ENCODE measurements at places on chromosomes 2 and 18.
A peak's percentile ranks its signal among the peaks of the same experiment; 100 is the strongest.

GRCh38 chr2:96649342-96649741 is 6.8 kb downstream of the FER1L5 start:
- no peak for DNase-seq

GRCh38 chr2:170703776-170704476 is 11.2 kb upstream of the SP5 start:
- no peak for DNase-seq

- DNase-seq: no peak
Observed at GRCh38 chr2:235952714-235953113, 215.5 kb downstream of the GBX2 start.

DNA sequence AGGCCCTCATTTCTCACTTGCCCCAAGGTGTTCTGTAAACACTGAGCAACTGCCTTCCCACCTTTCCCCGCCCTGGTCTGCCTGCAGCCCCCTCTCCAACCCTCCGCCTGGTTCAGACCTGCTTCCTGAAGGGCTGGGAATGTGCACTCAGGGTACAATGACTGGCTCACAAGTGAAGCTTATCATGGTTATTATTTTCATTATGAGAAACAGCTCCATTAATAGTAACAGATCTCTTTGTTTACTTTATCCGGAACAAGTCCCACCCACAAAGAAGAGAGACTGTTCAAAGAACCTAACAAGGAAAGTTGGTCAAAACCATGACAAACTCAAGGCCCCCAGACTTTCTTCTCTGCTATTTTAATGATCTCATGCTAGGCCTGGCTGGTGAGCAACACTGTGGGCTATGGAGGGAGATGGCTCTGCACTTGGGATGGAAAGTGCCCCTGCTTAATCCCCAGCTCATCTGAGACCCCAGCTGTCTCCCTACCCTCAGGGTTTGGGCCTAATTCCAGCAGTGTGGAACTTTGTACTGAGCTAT is 36.7 kb downstream of the ARHGAP25 start:
- DNase-seq: no peak

- DNase-seq: no peak
Observed at GRCh38 chr2:139492131-139492680, 712.0 kb upstream of the NXPH2 start.

GRCh38 chr2:62398356-62398755 is 107.6 kb downstream of the TMEM17 start:
- no peak for DNase-seq

GRCh38 chr18:1976484-1976883 is 594.8 kb downstream of the METTL4 start:
- no peak for DNase-seq

DNA sequence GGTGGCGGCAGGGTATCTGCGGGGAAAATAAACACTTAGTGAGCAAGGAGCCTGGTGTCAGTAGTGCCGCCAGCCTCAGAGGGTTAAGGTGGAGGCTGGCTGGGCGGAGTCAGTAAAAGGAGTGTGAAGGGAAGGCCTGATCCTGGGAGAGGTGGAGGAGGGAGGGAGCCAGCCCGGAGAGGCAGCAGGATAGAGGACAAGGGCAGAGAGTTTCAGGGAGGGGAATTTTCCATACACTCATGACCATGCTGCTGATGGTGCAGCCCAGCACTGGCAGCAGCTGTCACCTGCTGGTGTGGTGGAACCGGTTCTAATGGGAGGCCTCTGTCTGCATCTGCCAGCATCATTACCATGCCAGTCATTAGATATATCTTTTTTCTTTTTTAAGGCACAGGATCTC is 2.0 kb upstream of the TEX44 start:
- no peak for DNase-seq

GRCh38 chr18:40707797-40708196 is 1247.2 kb upstream of the PIK3C3 start:
- DNase-seq: no peak

DNA sequence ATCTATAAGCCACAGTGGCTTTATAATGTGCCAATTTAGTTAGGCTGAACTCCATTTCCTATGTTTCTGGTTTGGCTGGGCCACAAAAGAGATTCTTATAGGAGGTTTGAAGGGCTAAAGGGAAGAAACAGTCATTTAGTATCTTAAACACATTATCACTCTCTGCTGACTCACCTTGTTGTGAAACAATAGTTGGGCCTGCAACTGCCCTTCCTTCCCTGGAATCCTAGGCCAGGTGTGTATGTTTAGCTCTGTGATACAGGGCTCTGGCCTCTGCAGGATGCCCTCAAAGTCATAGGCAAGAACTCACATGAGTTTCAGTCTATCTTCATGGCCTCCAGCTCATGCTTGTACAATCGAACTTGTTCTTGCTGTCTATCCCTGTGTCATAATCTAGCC is 400.0 kb upstream of the CELF4 start:
- DNase-seq: no peak

- no peak for DNase-seq
Observed at GRCh38 chr2:100253786-100254185, 68.5 kb downstream of the LONRF2 start.

GRCh38 chr18:74124642-74125041 is 23.0 kb downstream of the FBXO15 start:
- DNase-seq: no peak

GRCh38 chr2:70440621-70441020 is 113.0 kb downstream of the TGFA start:
- no peak for DNase-seq

DNA sequence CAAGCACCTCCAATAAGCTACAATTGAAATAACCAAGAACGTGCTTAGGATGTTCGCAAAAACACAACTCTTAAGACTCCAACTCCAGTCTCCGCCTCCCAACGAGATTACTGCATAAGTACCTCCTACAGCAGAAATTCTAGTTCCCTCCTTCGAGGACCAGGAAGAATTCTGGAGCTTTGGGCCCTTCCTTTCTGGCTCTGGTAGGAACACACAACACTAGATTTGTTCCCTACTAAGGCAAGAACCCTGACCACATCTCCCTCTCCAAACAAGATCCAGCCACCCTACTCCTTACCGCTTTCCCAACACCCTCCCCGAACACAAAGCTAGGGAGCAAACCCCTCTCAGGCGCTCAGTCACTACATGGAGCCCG is 721 bp downstream of the ADAM17 start:
- DNase-seq: peak; percentile 81

DNA sequence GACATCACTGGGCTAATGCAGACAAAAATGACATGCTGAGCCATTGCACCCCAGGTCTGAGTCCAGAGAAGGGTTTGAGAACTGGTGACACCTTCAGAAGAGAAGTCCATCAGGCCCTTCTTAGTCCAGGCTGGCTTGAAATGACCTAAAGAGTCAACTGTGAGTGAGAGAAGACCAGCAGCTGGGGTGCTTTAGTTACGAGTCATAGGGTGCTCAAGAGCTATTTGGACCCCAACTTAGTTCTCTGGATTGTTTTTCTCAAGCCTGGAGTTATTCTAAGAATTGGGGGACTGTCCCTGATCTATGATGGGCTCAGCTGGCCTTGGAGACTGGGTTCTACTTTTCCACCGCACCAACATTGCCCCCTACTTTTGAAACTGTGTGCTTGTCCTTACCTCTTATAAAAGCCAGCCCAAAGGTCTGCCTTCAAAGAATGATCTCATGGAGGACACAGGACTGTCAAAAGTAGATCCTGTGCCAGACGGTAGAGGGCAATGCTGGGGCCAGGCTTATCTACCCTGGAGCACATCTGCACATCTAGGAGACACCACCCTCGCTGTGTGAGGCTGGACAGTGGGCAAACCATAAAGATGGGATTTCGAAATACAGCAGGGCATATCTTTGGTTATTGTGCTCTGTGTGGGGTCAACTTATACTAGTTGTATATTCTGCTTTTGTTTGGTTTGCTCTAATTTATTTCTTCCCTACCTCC is 333.0 kb upstream of the SLC14A2 start:
- peak; percentile 5 for DNase-seq

GRCh38 chr2:10549195-10549594 is 101.1 kb upstream of the ODC1 start:
- DNase-seq: no peak

Data from astrocyte of the spinal cord (primary cell).